ENCODE measurements at places on chromosomes 1 and 21.

- DNase-seq, result no peak
These were observed 15.8 kb downstream of the CDA start for GRCh38 chr1:20604678-20605077.

GRCh38 chr1:224507771-224508523 is 73.3 kb upstream of the WDR26 start:
- no peak for DNase-seq

GRCh38 chr1:219179293-219179692 is 5.6 kb downstream of the LYPLAL1 start:
- peak; percentile 9 for DNase-seq

DNA sequence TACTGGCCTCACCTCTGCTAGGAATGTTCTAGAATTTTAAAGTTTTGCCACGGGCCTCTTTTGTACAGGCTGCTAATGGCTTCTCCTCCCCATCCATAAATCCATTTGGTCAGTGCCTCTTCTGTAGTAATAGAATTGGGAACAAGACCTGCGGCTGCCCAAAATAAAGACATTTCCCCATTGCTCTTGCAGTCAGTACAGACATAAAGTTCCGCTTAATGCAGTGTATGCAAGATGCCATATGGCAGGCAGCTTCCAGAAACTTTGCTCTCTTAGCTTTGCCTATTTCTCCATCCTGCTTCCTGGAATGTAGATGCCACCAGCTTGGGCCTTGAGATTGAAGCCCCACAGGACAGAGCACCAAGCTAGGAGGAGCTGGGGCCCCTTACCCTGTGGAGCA is 3.7 kb upstream of the SLC2A5 start:
- no peak for DNase-seq

GRCh38 chr1:164735315-164736052 is 176.5 kb downstream of the PBX1 start:
- no peak for DNase-seq

- DNase-seq, result no peak
These were observed 81.2 kb upstream of the COA6 start for GRCh38 chr1:234292011-234292410.

GRCh38 chr1:236681219-236681618 is 5.1 kb upstream of the ACTN2 start:
- DNase-seq, result no peak

DNA sequence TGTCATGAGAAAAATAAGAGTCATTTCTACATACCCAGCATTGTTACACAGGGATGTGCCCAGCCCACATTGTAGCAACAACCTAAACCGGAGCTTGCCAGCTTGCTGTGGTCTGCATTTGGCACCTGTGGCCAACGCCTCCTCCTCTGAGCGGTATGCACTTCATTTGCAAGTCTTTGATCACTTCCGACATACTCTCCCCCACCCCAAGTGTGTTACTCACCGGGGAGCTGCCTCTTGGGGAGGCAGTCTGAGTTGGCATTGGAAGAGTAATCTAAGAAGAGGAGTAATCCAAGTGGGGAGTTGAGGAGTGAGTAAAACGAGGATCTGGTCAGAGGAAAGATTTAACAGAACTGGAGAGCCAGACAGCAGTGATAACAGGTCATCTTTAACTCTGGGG is 3.8 kb downstream of the BCL9 start:
- DNase-seq, result no peak

GRCh38 chr1:46812996-46813857 is 14.4 kb downstream of the CYP4B1 start:
- no peak for DNase-seq

DNA sequence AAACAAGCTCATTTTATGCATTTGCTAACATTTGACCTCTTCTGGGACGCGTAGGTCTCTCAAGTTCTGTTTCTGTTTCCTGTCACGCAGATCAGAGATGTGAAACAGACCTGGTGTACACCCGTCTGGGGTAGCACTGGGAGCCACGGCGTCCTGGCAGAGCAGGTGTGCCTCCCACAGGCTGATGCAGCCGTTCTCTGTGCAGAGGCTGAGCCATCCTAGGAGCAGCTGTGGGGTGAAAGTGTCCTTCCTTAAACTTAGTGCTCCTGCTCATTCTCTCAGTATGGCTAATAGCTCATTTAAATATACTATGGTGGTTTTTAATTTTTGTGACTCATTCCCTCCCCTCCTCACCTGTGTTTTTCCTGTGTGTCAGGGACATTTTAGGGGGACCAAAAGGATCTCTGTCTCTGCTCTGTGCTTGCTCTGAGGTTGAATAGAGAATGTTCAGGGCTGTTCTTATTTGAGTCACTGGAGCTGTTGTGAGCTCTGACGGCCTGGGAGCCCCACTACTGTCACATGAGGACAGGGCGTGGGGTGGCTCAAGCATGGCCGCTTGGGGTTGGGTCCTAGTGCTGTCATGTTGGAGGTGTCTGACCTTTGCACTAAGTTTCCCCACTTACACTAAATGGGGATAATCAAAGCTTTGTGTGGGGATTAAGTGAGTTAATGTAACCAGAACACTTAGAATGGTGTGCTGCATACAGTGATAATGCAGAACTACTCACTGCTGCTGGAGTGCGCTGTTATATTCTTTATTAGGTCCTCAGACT is 43.0 kb downstream of the GALNT2 start:
- no peak for DNase-seq

DNA sequence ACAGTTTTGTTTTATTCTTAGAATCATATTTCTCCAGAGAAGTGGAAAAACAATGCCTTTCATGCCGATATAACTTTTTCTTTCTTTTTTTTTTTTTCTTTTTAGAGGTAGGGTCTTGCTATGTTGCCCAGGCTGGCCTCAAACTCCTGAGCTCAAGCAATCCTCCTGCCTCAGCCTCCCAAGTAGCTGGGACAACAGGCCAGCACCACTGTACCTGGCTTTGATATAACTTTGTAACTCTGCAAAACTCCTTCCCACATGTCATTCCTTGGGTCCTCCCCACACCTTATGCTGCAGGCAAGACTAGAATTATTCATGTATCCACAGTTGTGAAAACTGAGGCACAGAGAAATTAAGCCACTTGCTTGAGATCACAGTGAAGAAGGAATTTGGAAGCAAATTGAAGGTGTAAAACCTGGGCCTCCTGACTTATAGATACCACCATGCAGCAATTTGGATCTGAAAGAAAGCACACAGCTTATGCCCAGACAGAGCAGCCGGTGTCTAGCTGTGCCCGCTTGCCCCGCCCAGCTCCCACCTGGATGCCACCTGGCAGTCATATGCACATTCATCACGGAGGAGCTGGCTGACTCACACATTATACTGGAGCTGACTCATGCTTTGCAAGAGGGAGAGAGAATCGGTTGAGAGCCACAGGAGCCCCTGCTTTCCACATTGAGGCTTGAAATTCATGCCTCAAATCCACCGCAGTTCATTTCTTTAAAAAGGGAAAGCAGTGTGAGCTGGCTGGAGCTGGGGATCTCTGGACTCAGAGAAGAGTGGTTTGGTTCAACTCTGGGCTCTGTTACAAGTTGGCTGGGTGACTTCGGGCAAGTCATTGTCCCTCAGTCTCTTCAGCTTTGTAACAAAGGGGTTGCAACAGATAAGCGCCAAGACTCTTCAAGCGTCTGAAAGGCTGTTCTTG is 8.3 kb upstream of the SLC2A1 start:
- no peak for DNase-seq

DNA sequence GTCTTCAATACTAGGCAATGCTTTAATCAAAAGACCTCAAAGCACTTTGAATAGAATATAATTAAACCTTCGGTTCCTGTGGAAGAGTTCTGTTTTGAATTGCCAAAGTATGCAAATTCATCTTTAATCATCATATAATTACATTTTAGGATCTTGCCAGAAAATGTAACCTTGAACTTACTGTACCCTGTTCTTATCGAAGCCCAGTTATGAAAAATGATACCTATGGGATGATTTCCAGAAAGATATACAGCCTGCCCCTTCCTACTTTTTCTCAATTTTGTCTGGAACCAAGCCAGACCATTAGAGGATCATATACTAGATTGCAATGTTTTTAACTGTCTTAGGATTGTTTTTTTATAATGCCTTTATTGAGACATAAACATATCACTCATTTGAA is 34.0 kb upstream of the ZNF281 start:
- DNase-seq, result no peak

GRCh38 chr1:245156736-245157505 is 2.1 kb downstream of the KIF26B start:
- DNase-seq, result peak; percentile 46

- no peak for DNase-seq
These were observed 423.5 kb downstream of the KIF26B start for GRCh38 chr1:245578308-245578707.

DNA sequence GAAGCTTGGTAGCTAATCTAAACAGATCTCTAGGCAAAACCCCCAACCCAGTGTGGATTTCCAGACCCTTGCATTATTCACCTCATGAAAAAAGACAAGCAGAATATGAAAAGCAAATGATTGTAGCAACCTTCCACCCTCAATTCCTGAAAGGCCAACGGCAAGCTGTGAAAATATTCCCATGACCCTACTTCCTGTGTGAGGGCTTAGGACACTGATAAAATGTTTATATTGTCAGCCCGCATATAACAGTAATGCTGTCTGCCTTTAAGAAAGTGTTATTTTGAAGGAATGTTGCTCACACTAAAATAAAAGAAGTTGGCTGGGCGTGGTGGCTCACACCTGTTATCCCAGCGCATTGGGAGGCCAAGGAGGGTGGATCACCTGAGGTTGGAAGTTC is 233.5 kb upstream of the NRIP1 start:
- DNase-seq, result no peak

DNA sequence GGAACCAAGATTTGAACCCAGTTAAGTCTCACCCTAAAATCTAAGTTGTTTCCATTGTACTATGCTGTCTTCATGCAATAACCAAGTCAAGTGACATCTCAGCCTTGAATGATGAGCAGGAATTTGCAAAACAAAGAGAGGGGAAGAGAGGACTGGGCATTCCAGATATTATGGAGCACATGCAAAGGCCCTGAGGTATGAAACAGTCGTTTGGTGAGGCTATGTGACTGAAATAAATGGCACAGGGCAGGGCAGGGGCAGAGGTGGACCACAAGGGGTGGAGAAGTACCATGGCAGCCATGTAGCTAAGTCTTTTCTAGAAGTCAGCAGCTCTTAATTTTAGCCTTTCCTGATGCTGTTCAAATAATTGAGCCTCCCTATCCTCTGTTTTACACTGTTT is 37.6 kb upstream of the RAP1A start:
- no peak for DNase-seq

DNA sequence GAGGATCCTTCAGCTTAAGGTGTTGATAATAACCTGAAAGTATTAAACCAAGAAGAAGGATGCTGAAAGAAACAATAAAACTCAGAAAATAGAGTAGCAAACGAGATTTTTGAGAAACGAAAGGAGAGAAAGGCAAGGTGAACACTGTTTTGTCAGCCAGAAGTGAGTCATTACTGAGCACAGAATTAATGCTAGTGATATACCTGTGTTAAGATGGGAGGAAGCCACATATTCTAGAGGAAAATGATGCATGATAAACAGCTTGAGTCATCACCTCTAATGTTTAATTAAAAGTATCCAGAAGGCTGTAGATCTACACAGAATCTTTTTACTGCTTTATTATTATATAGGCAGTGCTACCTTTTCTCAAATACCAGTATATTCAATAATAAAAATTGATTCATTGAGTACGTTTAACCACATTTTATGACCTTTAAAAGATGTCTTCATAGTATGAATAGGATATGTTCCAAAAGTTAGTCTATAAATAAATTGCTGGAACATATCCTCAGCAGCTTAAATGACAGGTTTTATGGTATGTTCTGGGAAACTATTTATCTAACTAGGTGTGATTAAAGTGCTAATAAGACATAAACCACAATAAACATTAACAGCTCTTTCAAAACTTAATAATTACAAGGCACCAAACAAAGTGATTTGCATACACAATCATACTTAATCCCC is 10.3 kb downstream of the SH3GLB1 start:
- DNase-seq, result no peak

Measured in Kasumi-1 (cell line).